ENCODE measurements at places on chromosomes 6 and 20. TPM values are rescaled to one million over a fixed set of nuclear protein-coding genes. Genes with fewer than 3 reads are reported as not detected.
A peak's percentile ranks its signal among the peaks of the same experiment; 100 is the strongest.

RIMS1 gene
- 5.5 TPM for total RNA-seq

SLC35D3 gene
- total RNA-seq, result not detected

- no peak overlapping the region for H3K4me3 ChIP-seq
- no peaks in the 10 kb centered on the region for H3K4me1 ChIP-seq
- H3K27me3 ChIP-seq, result no peaks in the 10 kb centered on the region
- no peaks in the 10 kb centered on the region for H3K36me3 ChIP-seq
- DNase-seq, result no peak
- no peak overlapping the region for H3K27ac ChIP-seq
Observed at GRCh38 chr6:152836523-152836922, 85.9 kb downstream of the VIP start.

GRCh38 chr6:90326404-90327057 is 29.9 kb upstream of the BACH2 start:
- H3K27me3 ChIP-seq, result no peaks in the 10 kb centered on the region
- H3K4me1 ChIP-seq, result no peaks in the 10 kb centered on the region
- H3K27ac ChIP-seq, result no peak overlapping the region
- no peak for DNase-seq
- H3K36me3 ChIP-seq, result no peaks in the 10 kb centered on the region

DNA sequence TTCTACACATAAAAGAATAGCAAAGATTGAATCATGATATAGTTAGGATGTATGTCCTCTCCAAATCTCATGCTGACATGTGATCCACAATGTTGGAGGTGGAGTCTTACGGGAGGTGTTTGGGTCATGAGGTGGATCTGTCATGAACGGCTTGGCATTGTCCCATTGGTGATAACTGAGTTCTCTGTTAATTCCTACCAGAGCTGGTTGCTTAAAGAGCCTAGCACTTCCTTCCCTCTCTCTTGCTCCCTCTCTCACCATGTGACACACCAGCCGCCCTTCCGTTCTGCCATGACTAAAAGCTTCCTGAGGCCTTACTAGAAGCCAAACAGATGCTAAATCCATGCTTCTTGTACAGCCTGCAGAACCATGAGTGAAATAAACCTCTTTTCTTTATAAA is 8.3 kb downstream of the TNFRSF21 start:
- H3K4me3 ChIP-seq, result no peak overlapping the region
- H3K27me3 ChIP-seq, result no peaks in the 10 kb centered on the region
- H3K36me3 ChIP-seq, result no peaks in the 10 kb centered on the region

- peaks cover 11% of the 10 kb centered on the region for H3K4me1 ChIP-seq
- no peak overlapping the region for H3K4me3 ChIP-seq
- H3K27me3 ChIP-seq, result no peaks in the 10 kb centered on the region
- no peak for DNase-seq
- H3K36me3 ChIP-seq, result no peaks in the 10 kb centered on the region
Observed at GRCh38 chr6:31796993-31797385, 1.4 kb upstream of the VARS1 start.

MPIG6B gene
- total RNA-seq, result not detected

DNA sequence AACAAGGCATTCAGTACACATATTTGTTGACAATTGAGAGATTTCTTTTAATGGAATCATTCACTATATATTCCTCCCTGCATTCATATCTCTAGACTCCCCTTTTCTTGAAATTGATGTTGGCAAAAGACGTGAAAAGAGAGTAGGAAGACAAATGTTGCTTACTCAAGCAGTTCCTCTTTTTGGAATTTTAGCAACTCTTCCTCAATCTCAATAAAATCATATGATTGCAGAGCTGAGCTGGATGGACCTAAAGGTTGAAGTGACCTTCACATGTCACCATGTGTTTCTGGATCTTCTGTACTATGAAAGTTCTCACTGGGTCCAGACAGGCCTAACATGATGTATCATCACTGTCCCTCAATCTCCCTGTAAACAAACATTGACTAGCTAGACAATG is 18.6 kb downstream of the ADGRF1 start:
- no peak overlapping the region for H3K4me3 ChIP-seq
- H3K27ac ChIP-seq, result no peak overlapping the region
- no peak for DNase-seq
- H3K27me3 ChIP-seq, result no peaks in the 10 kb centered on the region
- no peaks in the 10 kb centered on the region for H3K36me3 ChIP-seq
- no peaks in the 10 kb centered on the region for H3K4me1 ChIP-seq

GRCh38 chr20:45695496-45695895 is 6.3 kb upstream of the WFDC13 start:
- no peak for DNase-seq
- H3K4me3 ChIP-seq, result no peak overlapping the region
- no peaks in the 10 kb centered on the region for H3K27me3 ChIP-seq
- no peaks in the 10 kb centered on the region for H3K4me1 ChIP-seq

DNA sequence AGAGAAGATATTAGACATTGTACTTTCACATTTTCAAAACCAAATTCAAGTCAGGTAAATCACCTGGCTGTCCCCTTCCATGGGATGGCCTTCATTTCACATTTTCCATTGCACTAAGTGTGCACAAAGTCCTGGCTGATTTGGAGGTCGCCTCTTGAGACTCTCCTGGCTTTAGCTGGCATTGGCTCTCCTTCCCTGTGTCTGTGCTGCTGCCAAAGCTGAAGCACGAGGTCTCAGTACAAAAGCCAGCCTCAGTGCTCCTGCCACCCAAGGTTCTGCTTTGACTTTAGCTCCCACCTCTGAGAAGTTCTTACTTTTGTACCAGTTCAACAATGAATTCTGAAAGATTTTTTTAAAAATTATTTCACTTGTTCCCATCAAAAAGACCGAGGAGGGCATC is 289.2 kb upstream of the CNR1 start:
- H3K36me3 ChIP-seq, result no peaks in the 10 kb centered on the region
- H3K27me3 ChIP-seq, result peaks cover 6% of the 10 kb centered on the region
- H3K4me1 ChIP-seq, result no peaks in the 10 kb centered on the region
- H3K4me3 ChIP-seq, result no peak overlapping the region
- H3K27ac ChIP-seq, result no peak overlapping the region
- DNase-seq, result no peak

- DNase-seq, result no peak
- no peaks in the 10 kb centered on the region for H3K27me3 ChIP-seq
- no peaks in the 10 kb centered on the region for H3K36me3 ChIP-seq
- H3K27ac ChIP-seq, result no peak overlapping the region
Observed at GRCh38 chr6:133704371-133704770, 184.5 kb upstream of the TCF21 start.

DNA sequence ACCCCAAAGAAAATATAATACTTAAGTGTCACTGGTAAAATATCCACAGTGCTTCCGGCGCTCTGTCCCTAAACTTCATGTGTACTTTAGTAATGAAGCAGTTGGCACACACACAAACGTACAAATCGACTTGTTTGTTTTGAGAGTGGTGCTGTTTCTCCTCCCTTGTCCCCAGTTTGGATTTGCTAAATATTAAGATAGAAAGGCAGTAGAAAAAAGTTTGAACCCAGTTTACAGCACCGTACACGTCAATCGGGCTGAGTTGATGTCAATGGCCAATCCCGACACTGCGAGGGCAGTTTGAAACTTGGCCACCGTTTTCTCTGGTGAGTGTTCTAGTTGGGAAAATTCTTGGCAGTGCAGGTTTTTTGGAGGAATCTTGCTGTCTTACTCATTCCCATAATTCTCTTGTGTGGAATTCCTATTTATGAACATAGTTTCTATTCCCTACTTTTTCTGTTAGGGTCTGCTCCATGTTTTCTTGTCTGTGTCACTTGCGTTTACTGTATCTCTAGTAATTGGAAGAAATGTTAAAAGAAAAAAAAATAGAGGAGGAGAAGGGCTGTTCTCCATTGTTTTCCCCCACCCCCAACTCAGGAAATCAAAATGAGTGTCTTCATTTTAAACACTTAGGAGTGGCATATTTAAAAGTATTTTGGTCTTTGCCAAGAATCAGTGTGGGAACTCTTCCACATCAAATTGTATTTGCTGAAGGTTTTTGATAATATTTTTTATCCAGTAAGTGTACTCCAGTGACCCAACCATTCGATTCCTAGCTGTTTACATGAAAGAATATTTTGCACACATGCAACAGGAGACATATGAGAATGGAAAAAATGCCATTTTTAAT is 72.3 kb downstream of the OR2B2 start:
- peak overlapping the region; percentile 96 for H3K27ac ChIP-seq
- peaks cover 11% of the 10 kb centered on the region for H3K4me1 ChIP-seq
- DNase-seq, result peak; percentile 62
- peak overlapping the region; percentile 55 for H3K4me3 ChIP-seq
- H3K27me3 ChIP-seq, result no peaks in the 10 kb centered on the region
- H3K36me3 ChIP-seq, result no peaks in the 10 kb centered on the region

GRCh38 chr6:70860045-70860444 is 96.8 kb downstream of the B3GAT2 start:
- H3K27me3 ChIP-seq, result no peaks in the 10 kb centered on the region
- no peaks in the 10 kb centered on the region for H3K4me1 ChIP-seq
- H3K4me3 ChIP-seq, result no peak overlapping the region
- no peak overlapping the region for H3K27ac ChIP-seq

HLA-DMA gene
- 9.0 TPM for total RNA-seq
